Camera-type eye (tissue), 1 donor: ENCODE measurements at places on chromosomes 4 and X. TPM values are rescaled to one million over a fixed set of nuclear protein-coding genes. Genes with fewer than 3 reads are reported as not detected.

NDST3 gene
- 8.2 TPM for total RNA-seq

PNMA3 gene
- total RNA-seq, result 11.4 TPM

PPP4R3C gene
- not detected for total RNA-seq

HSFX2 gene
- total RNA-seq, result not detected

TENM3 gene
- total RNA-seq, result 88.6 TPM
